Activated naive CD4-positive, alpha-beta T cell treated with Interleukin-2 at 50 U/mL for 16 hours (primary cell): ENCODE measurements at places on chromosomes 3 and 15.

DNA sequence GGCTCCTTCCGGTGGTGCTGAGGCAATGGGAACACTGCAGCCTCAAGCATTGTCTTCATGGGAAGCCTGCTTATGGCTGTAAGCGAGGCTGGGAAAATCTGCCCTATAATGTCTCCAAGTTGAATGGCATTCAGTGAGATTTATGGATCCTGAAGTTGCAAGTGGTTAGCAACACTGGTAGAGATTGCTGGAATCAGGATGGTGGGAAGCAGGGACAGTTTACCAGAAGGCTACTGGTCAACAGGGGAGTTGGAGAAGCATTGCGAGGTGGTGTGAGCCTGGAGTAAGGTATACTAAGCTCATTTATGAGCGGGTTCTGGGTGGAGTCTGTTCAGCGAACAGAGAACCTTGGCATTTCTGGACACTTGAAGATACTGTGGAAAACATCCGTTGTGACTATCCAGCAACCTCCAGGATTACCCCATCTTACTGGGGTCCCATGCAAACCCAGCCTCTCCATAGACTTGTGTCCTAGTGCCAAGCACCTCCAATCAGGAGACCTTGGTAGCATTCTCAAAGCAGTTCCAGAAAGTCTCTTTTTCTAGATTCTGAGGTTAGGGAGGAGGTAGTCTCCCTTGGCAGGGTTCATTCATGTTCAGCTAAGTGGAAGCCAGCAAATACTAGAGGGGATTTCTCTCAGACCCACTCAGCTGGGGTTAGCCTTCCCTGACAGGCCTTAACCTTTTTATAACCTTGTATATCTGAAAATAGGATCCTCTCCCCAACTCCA, 7.3 kb downstream of the RPSA start:
- DNase-seq, result no peak

DNA sequence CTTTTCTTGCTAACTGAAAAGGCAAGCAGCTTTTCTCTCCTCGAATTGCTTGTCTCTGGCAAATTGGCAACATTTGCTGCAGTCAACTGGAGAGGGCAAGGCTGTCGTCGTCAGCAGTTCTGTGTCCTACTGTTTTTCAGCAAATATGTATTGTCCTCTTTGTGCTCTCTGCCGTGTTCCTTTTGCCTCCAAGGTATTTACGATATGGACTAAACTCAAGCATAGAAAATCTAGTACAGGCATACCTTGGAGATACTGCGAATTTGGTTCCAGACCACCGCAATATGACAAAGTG, 558 bp upstream of the SLC30A4 start:
- no peak for DNase-seq

DNA sequence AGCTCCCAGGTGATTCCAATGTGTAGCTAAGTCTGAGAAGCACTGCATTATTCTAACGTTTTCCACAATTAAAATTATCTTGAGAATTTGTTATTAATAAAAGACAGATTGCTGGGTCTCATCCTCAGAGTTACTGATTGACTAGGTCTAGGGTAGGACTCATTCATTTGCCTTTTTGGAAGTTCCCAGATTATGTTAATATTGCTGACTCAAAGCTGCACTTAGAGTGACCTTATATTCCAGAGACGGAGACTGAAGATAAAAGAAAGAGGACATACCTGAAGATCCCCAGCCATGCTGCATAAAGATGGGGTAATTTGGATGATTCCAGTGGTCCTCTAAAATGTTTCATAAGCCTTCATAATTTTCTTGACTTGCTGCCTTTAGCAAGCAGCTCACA, 81.8 kb downstream of the PLSCR2 start:
- no peak for DNase-seq

DNA sequence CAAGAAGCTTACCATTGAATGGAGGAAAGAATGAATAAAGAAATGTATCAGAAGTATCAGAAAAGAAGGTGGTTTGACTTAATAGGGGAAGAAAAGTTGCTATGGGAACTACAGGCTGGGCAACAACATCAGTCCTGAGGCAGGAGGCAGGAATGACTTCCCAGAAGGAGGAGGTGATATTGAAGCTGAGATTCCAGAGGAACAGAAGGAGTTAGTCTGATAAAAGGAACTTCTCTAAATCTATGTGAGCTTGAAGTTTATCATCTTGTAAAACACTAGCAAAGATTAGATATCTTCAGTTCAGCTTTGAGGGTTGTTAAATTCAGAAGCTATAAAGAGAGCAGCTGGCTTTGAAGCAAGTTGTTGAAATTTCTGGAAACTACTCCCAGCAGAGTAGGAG, 213.3 kb upstream of the THRB start:
- DNase-seq, result no peak

- DNase-seq, result no peak
Measured at GRCh38 chr3:46272028-46272451, 29.8 kb downstream of the CCR3 start.

DNA sequence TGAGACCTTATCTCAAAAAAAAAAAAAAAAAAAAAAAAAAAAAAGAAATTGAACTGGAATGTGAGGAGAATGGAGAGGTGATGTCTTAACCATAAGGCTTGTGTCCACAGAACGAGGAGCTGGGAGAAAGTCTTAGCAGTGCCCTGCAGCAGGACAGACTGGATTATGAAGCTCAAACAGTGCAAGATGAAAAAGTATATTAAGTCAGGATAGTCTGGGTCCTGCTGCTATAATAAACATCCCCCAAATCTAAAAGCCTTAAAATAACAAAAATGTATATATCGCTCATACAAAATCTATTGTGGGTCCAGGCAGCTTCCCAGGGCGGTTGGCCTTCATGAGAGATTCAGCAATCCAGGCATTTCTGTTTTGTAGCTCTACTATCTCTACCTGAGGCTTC, 175.5 kb downstream of the RAB11A start:
- no peak for DNase-seq

- no peak for DNase-seq
Measured at GRCh38 chr3:168977716-168978374, 685.7 kb downstream of the MECOM start.

- DNase-seq, result no peak
Measured at GRCh38 chr3:102573483-102574028, 138.7 kb downstream of the ZPLD1 start.

GRCh38 chr3:115384381-115384780, 237.3 kb upstream of the ZBTB20 start:
- no peak for DNase-seq

DNA sequence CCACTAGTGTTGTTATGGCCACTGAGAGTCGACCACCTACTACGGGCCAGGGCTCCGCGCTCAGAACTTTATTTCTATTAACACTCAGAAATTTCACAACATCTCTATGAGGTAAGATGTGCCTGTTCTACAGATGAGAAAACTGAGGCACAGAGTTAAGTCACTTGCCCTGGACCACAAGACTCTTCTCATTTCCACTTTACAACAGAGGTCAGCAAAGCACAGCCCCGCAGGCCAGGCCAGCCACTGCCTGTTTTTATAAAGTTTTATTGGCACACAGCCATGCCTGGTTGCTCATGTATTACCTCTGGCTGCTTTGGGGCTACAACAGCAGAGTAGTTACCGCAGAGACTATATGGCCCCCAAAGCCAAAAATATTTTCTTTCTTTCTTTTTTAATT, 503.6 kb downstream of the SHQ1 start:
- no peak for DNase-seq

DNA sequence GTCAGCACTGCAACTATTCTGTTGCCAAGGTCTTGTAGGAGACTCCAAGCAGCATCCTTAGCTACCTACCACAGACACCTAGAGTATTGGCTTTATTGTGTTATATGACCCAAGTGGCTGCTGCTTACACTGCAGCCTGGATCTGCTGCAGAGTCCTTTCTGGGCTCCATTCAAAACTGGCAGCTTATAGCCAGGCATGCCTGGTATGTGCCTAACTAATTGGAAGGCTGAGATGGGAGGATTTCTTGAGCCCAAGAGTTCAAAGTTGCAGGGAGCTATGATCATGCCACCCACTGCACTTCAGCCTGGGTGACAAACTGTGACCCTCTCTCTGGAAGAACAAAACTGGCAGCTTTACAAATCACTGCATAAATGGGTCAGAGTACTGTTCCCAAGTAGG, 8.6 kb downstream of the NDUFB4 start:
- no peak for DNase-seq

DNA sequence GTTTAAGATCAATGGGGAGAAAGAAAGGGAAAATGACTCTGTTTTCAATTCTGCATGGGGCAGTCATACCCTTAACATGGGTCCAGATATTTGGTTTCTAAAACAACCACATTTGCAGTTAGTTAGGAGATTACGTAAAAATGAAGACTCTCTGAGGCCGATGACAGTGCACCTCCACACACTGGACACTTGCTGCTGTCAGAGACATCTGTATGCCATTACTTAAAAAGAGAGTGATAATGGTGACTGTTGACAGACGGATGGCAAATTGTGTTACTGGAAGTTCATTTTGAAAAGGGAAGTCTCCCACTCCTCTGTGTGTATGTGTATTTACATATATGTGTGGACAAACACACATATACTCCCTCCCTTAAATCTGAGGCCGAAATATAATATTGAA, 304.5 kb upstream of the SEMA6D start:
- DNase-seq, result no peak

- DNase-seq, result no peak
Measured at GRCh38 chr15:94793641-94794040, 562.3 kb downstream of the MCTP2 start.

DNA sequence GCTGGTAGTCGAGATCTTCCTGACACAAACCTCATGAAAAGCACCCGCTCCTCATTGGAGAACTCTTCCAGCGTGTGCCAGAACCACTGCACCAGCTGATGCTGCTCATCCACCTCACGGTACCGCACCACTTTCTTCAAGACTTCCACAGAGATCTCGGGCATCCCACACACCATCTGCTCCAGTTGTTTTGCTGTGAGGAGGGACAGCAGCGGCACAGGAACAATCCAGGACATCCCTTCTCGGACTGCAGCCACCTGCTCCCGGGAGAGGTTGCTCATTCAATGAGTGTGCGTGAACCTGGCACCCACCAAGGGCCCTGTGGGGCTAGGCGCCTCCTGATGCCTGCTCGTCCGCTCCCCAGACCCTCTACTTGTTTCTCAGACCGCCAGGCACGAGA, 15.1 kb downstream of the FBXL22 start:
- DNase-seq, result no peak

DNA sequence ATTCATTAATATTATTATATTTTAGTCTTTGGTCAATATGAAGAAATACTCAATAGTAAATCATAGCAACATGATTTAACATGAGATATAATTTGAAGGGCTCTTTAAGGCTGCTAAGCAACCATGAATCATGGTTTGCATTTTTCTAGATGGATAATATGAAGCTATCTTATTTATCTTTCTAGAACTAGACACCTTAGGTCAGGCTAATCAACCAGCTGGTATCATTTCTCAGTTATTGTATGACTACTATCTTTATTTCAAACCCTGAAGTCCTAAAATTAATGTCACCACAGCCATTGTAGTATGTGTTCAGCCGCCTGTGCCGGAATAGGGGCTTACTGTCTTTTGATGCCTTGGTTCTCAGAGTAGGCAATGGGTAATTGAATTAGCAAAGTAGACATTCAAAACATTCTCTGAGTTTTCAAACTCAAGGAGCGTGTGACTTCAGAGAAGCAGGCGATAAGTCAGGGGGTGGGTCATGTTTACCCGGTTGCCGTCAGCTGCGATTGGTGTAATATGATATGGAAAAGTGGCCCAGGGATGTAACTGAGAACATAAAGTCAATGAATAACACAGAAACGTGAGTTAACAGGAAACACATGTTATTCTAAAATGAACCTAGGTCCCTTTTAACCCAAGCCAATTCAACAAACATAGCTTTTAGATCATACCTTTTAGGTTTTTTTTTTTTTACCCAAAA, 93.4 kb upstream of the CTDSPL start:
- DNase-seq, result no peak

- DNase-seq, result no peak
Measured at GRCh38 chr3:141335531-141336061, 32.7 kb upstream of the ZBTB38 start.

DNA sequence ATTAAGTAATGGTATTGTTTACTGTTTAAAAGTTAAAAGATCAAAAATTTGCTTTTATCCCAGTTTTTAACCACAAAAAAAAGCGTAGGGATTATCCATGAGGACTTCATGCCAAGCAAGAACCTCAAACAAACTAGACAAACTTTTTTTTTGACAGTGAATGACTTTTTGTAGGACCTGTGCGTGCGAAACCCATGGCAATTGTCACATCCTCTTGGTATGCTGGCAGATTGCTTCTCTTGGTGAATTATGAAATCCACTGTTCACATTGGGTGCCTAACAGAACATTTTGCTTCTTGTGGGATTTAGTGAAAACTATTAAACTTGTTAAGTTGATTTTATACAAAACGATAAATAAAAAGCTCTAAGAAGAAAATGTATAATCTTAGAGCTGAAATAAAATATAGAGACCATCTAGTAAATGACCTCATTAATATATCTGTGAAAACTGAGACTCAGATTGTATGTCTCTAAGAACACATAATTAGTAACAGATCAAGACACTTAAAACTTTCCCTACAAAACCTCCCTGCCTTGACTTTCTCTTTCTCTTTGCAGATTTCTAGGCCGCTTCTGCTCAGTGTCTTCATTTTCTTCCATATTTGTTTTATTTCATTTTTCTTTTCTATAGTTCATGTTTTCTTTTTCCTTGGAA, 87.3 kb upstream of the CGNL1 start:
- no peak for DNase-seq

DNA sequence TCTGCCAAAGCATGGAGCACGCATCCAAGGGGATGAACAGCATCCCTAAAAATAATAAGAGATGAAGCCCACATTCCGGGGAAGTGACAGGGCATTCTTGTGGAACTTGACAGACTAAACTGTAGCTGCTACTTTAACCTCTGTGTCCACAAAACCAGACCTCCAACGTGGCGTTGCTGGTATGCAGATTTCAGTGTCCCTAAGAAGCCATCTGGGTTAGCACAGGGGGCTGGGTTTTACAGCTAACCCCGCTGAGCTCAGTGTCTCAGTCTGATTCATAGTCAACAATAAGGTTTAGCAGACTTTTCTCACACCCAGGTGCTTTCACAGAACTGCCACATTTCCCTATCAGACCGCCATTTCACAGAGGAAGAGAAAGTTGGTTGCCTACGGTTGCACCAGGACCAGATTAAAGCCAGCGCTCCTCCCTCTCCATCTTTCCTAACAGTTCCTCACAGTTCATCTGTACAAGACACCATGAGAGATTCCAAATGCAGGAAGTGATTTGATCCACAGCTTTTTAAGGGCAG, 61.6 kb upstream of the CTDSPL start:
- no peak for DNase-seq
